Activated T-cell treated with anti-CD3 and anti-CD28 coated beads, Interleukin-2, amount 50 U/mL, for 72 hours (primary cell): ENCODE measurements at places on chromosomes 5 and 9.

- DNase-seq, result no peak
Observed at GRCh38 chr9:79292731-79293280, 279.0 kb upstream of the TLE4 start.

DNA sequence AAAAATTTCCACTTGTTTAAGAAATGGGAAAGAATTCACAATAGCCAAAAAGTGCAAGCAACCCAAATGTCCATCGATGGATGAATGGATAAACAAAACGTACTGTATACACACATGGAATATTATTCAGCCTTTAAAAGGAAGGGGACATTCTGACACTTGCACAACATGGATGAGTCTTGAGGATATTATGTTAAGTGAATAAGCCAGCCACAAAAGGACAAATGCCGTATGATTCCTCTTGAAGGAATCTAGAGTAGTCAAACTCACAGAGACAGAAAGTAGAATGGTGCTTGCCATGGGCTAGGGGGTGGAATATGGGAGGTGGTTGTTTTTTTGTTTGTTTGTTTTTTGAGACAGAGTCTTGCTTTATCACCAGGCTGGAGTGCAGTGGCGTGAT lies 3.8 kb upstream of the ATP6V0E1 start:
- no peak for DNase-seq

DNA sequence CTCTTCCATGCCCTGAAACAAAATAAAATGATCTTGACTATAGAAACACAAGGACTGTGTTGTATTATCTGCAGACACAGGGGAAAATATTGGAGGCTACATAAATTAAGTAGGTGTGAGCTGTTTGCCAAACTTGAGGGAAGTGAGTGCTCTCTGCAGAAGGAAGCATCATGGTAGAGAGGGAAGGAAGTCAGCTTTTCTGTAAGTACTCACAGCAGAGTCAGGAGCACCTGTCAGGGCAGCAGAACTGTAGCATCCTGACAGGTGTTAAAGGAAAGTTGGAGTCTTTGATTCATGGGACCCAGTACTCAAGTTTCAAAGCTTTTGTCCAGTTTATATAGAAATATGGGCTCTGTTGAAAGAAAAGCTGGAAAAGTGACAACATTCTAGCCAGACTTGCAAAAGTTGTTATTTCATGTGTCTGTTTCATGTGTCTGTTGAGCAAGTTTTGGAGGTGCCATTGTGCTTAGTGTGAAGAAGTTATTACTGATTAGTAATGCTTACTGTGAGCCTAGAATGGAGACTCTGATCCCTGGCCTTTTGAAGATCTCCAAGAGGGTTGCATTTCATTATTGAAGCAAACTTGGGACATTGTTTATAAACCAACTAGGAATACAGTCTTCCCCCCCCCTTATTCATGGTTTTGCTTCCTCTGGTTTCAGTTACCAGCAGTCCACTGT lies 194.7 kb downstream of the SPATA31D1 start:
- no peak for DNase-seq

GRCh38 chr5:90406466-90406865 lies 3.1 kb downstream of the CETN3 start:
- DNase-seq, result no peak

GRCh38 chr5:97528941-97529340 lies 345.9 kb upstream of the RIOK2 start:
- no peak for DNase-seq

DNA sequence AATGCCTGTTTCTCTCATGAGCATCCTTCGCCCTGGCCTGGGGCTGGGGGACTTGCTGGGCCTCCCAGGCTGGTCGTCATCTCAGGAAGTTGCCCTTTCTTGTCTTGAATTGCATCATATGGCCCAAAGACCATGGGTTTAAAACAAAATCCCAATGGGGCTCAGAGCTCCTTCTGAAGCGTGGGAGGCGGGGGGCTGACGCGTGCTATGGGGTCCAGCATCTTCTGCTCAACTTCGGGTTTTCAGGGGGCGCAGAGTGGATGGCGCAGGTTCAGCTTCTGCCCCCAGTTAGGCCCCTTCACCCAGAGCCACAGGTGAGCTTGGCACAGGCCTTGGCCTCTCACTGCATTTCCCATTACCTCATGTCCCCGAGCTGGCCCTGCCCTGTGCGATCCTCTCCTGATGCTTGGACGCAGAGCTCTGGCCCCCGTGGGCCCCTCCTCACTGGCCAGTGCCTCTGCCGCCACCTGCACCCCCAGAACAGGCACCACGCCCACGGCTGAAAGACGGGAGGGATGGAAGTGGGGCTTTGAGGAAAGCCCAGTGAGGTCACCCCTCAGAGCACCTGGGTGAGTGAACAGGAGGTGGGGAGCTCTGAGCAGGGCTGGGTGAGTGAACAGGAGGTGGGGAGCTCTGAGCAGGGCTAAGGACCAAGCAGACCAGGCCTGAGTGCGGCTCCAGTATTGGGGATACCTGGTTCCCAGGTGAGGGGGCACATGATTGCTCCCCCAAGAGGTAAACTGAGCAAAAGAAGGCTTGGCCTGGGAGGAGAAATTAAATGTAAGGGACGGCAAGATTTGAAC lies 56.0 kb downstream of the TRIP13 start:
- DNase-seq, result no peak

- no peak for DNase-seq
Observed at GRCh38 chr5:107203243-107203642, 467.5 kb downstream of the EFNA5 start.

DNA sequence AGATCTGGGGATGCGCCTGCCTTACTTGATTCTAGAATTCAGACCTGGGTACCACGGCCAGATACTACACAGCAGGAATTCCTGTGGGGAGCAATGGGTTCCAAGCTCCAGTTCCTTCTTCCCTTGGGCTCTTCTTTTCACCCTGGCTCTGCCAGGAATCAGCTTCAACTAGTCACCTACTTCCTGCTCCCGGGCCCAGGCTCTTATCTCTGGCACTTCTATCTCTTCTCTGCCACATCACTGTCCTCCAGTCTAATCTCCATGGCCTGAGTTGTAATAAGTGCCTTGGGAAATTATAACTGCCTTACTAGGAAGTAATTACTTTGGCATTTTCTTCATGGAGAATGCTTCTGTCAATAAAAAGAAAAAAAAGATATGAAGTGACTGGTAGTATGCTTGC lies 26.2 kb upstream of the SERINC5 start:
- no peak for DNase-seq

GRCh38 chr9:125970340-125970739 lies 223.2 kb downstream of the PBX3 start:
- no peak for DNase-seq

GRCh38 chr5:54086191-54086590 lies 224.2 kb downstream of the ARL15 start:
- DNase-seq, result no peak

DNA sequence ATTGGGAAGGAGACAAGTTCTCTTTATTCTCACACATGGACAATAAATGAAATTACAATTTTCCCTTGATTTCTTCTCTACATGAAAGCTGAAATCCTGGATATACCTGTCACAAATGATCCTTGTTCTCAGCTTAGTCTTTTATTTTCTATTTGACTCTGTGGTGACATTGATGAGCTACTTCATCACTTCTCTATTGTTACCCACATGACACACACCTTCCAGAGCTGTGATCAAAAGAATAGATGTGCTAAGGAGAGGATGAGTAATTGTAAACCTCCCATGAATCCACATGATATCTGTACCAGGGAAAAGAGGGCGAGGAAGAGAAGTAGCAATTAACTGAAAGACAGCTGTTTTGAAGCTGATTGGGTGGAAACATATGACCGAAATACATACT lies 102.0 kb downstream of the CAVIN4 start:
- DNase-seq, result no peak

GRCh38 chr5:54049963-54050362 lies 260.4 kb downstream of the ARL15 start:
- no peak for DNase-seq

DNA sequence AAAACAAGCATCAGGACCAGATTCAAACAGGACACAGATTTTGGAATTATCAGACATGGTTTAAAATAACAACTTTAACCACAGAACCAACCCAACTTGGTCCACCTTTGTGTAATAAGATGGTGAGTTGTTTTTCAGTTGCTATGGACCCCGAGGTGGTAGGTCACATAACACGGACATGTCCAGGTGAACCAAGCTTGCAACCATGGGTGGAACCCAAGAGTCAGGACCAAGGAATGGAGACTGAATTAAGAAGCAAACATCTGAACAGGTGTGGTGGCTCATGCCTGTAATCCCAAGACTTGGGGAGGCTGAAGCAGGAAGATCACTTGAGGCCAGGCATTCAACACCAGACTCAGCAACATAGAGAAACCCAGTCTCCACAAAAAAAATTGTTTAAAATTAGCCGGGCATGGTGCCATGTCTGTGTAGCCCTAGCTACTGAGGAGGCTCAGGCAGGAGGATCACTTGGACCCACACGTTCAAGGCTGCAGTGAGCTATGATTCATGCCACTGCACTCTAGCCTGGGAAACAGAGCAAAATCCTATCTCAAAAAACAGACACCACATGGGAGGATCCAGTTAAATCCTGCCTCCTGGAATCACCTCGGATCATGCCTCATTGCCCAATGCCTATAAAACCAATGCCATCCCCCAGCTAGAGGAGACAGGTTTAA lies 10.6 kb downstream of the PTBP3 start:
- no peak for DNase-seq

GRCh38 chr5:126525630-126526245 lies 69.3 kb downstream of the ALDH7A1 start:
- no peak for DNase-seq

GRCh38 chr9:3446313-3446712 lies 79.5 kb downstream of the RFX3 start:
- DNase-seq, result no peak

DNA sequence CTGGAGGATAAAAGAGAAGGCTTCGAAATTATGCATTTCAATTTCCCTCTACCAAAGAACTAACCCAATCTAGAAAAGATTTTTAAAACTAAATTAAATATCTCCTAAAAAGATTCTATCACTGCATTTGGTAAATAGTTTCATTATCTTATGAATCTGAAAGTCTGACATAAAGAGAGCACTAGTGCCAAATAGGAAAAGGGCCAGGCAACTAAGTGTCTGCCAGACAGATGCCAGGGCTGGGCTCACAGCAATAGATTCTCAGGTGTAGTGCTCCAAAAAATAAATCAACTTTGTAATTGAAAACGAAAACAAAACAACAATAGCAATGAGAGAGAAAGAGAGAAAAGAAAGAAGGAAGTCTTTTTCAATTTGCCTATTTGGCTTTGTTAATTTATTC lies 157.7 kb upstream of the GNA14 start:
- DNase-seq, result no peak

GRCh38 chr5:146778261-146778660 lies 100.3 kb downstream of the PPP2R2B start:
- DNase-seq, result no peak

DNA sequence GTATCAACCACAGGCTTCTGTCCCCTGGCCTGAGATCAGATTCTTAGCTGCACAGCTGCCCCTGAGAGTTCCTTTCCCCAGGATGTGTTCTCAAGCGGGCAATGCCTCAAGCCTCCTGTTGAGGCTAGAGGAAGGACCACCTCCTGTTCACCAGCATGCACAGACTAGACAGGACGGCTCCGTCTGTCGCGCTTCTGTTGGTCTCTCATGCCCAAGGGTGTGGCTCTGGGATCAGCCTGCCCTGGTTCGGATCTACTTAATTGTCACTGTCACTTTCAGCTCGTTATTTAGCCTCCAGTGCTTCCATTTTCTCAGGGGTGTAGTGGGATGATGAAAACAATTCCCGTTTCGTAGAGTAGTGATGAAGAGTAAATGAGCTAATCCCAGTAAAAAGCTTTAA lies 103.1 kb downstream of the KCNIP1 start:
- DNase-seq, result no peak
